ENCODE measurements at places on chromosomes 12 and 14.

GRCh38 chr14:73750531-73750901 is 36.3 kb upstream of the PNMA1 start:
- DNase-seq: peak; percentile 53

DNA sequence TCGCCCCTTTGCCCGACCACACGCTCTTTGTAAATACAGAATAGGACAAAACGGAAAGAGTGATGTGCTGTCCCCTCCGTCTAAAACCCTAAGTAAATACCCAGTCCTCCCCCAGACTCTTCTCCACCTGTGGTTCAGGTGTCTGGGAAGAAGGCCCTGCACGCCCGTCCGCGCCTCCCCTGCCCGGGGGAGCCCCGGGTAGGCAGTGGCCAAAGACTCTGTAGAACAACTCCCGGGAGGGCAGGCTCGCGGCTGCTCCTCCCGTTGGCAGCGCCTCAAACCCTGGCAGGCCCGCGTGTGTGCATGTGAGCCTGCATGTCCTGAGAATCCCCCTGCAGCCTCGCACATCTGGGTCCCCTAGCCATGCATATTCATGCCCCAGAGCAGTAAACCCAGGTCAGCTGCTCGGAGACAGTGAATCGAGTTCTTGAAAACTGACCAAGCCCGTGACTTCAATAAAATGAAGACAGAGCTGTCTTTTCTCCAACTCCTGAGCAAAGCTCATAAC is 165.8 kb downstream of the MON2 start:
- DNase-seq: no peak

- no peak for DNase-seq
These were observed at the start of gene AICDA for GRCh38 chr12:8612629-8613028. AICDA (minus strand) TSS chr12:8612859; CDS start chr12:8612767, 92 bp downstream.

GRCh38 chr14:69318901-69319475 is 59.0 kb downstream of the GALNT16 start:
- no peak for DNase-seq

DNA sequence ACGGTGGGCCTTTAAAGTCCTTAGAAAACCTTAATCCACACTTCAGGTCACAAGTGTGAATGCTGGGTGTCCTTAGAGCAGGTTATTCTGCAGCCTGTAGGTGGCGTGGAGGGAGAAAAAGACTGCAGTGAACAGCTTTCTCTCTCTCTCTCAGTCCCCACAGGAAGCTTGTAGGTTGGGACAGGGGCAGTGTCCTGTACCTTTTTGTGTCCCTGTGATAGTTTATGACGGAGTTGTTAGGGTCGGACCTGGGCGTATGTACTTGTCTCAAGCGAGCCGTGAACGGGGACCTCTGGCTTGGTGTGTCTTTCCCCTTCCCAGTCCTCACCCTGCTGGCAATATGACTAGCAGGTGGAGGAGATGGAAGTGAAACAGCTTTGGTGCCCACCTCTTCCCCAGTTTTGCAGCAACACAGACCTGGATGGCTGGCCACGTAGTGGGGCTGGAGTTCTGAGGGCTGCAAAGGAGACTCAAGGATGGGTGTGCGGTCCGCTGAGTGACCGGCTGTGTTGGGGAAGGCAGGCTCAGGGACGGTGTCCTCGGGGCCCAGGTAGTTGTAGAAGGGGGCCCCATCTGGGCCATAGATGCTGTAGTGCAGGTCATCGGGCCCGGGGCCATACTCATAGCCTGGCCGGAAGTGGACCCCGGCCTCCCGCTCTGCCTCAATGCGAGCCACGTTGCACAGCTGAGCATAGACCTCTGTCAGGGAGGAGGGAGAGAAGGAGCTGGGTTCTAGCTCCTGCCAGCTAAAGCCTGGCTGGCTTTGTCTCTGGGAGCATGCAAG is 8.9 kb downstream of the ISCA2 start:
- DNase-seq: peak; percentile 39

GRCh38 chr12:76223869-76224268 is 124.3 kb downstream of the BBS10 start:
- no peak for DNase-seq

GRCh38 chr14:88380405-88380804 is 5.1 kb upstream of the SPATA7 start:
- no peak for DNase-seq

GRCh38 chr12:113185180-113186032 is at the start of the genes DDX54 and RITA1:
DDX54 (minus strand) TSS chr12:113185478; CDS start chr12:113185451, 27 bp downstream.
RITA1 (plus strand) TSS chr12:113185721; CDS start chr12:113186747, 1,026 bp downstream.
- DNase-seq: peak; percentile 85

DNA sequence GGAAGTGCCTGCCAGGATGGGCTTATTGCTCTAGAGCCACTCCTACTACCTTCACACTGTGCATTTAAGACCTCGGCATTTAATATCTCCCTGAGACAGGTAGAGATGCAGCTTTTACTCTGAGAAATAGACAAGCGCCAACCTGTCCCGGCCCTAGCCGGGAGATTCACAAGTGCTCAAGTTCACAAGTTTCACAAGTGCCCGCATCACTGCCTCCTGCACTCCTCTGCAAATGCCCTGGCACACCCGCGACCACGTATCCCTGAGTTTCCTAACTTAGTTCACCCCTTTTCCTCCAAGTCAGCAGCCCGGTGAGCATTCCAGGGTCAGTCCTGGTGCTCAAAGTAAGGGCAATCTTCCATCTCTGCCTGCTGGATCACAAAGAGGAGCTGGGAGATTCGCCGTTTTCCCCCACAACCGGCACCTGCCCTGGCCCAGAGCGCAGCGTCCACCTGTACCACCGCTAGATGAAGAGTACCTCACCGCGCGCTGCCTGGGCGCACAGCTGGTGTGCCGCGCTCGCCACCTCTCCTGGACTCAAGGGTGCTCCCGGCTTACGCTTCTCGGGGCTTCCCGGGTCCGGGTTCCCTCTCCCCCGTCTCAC is 5.0 kb upstream of the SLC38A4 start:
- no peak for DNase-seq

GRCh38 chr12:15688838-15689625 is 100.2 kb downstream of the EPS8 start:
- DNase-seq: no peak

GRCh38 chr14:54947230-54947629 is 44.6 kb upstream of the GCH1 start:
- DNase-seq: no peak

DNA sequence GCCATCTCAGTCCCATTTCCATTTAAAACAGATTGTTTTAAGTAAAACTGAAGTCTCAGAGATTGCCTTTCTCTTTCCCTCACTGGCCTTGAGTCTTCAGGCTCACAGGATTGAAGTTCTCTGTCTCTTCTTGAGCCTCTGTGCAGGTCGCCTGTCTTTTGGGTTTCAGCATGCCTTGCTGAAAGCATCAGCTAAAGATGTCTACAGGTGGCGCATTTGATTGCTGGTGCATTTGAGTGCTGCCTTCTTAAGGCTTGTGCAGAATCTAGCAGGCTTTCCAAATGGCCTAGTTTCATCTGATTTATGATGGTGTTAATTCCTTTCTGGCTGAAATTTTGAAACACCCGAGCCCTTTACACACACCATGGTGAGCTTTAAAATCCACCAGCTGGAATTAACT is 1062.2 kb upstream of the FBXO33 start:
- DNase-seq: no peak

DNA sequence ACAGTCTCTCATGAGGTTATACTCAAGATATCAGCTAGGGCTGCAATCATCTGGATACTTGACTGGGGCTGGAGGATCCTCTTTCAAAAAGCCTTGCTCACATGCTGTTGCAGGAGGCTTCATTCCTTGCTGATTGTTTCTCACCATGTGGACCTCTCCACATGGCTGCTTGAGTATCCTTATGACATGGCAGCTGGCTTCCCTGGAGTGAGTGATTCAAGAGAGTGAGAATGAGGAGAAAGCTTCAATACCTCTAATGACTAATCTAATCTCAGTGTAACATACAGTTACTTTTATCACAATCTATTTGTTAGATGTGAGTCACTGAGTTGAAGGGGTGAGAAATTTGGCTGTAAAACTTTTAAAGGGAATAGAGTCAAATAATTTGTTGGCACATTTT is 14.4 kb upstream of the SDR39U1 start:
- DNase-seq: no peak

GRCh38 chr12:107319533-107320032 is 226.2 kb upstream of the CRY1 start:
- no peak for DNase-seq

GRCh38 chr12:34396006-34396860 is 373.9 kb downstream of the ALG10 start:
- no peak for DNase-seq

GRCh38 chr14:103520657-103521437 is 1.8 kb downstream of the CKB start:
- peak; percentile 90 for DNase-seq

DNA sequence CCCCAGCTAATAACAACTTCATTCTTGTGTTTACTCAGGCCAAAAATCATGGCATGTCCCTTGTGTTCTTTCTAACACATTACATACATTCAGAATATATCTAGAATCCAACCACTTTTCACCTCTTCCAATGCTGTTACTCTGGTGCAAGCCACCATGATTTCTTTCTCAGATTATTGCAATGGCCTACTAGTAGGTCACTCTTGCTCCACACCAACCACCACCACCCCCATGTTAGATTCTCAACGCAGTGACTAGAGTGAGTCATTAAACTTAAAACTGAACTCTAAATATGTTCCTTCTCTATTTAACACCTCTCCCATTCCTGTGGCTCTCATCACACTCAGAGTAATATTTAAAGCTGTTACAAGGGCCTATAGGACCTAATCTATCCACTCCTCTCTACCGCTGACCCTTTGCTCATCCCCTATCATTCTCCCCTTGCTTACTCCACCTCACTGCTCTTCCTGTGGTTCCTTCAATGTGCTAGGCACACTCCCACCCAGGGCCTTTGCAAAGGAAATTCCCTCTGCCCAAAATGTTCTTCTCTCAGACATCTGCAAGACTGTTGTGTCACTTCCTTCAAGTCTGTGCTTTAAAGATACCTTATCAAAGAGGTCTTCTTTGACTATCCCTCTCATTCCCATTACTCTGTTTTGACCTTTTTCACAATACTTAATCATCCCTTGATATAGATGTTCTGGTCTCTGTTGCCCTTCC is 6.6 kb downstream of the RTN1 start:
- no peak for DNase-seq

DNA sequence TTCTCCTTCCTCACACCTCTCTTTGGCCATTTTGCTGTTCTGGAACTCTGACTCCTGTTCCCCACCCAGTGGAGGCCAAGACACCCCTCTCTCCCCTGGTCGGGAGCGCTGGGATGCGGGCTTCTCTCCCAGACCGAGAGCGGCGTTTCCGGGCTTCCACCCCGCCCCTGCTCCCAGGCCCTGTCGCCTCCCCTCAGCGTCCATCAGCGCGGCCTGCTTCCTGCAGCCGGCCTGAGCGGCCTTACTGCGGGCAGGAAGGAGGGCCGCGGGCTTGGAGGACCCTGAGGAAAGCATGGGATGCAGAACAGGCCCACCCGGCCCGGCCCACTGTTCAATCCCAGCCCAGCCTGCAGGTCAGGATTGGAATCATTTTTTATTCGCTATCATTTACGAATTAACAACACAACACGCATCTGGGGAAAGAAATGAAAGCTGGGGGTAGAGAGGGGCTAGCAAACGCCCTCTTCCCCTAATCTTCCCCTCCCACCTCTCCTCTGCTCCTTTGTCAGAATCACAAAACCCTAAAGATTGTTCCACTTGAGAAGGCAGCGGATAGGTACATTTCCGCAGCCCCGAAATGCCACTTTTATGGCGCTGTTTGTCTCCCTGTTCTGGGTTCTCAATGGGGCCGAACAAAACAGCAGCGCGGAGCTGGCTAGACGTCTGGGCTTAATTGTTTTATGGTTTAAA is 3.8 kb upstream of the HOXC8 start:
- no peak for DNase-seq

DNA sequence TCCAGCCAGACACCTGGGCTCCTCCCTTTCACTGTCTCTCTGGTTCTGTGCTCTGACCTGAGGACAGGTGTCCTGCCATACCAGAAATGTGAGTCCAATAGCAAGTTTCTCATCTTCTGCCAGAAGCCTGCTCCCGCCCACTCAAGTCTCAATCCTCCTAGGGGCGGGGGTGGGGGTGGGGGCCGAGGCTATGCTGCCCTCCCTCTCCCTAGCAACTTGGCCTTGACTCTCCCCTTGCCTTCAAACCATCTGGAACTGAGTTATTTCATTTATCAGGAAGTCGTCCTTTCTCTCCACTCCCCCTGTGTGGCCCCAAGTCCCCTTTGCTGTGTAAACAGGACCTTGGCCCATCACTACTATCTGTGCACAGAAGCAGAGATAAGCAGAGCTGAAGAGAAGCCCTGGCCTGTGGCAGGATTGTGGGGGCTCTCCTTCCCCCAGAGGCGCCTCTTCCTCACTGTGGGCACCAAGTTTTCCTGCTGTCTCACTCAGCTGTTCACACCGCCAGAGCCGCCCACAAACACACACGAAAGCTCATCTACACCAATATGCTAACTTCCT is 117.1 kb downstream of the DPF3 start:
- no peak for DNase-seq

- no peak for DNase-seq
These were observed 152.1 kb upstream of the EEA1 start for GRCh38 chr12:93080994-93081809.

DNA sequence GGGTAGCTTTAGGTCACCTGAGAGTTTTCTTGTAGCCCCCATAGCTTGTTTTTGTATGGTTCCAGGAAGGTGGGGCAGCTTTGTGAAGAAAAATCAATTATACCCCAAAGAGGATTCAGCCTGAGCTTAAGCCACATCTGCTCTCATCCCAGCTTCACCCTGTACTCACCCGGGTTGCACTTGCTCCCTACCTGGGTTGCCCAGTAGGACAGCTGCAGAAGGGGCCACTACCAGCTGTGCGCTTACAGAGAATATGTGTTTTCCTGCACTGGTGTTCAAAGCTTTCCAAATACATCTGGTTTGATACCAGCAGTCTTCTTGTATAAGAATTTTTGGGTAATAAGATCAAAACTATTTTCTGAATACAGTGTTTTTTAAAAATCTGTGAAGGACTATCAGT is 3.0 kb upstream of the SLC38A1 start:
- no peak for DNase-seq

- DNase-seq: peak; percentile 47
These were observed 33.9 kb downstream of the STON2 start for GRCh38 chr14:81366214-81366613.

- no peak for DNase-seq
These were observed 16.7 kb downstream of the SNRNP35 start for GRCh38 chr12:123474485-123475245.

DNA sequence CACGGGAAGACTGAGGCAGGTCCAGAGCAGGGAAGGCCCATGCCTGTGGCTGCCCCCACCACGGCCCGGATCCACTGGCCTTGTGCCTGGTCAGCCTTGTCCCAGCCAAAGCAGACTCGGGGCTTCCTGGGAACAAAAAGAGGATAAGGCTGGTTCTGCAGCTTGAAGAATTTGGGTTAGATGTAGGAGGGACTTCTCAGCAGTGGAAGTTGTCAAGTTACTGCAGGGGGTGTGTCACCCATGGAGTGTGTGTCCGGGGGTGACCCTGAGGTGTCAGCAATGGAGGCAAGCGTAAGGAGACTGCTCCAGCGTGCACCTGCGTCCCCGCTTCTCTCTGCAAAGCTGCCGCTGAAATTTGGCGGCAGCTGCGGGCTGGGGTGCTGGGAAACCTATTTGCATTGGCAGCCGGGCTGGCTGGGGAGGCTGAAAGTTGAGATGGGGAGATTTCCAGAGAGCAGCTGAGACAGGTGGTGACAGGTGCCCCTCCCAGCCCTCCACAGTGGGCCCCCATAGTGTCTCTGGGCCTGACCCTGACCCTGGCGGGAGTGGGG is 12.5 kb upstream of the TNFAIP2 start:
- DNase-seq: no peak

GRCh38 chr12:14605401-14605989 is 37.8 kb upstream of the PLBD1 start:
- no peak for DNase-seq
